M059J (cell line): ENCODE measurements at places on chromosomes 7 and 10. TPM values are rescaled to one million over a fixed set of nuclear protein-coding genes. Genes with fewer than 3 reads are reported as not detected.

The FAS gene
- total RNA-seq: 11.5 and 21.2 TPM in 2 replicates

The DNAJC12 gene
- 2.4 and 3.4 TPM in 2 replicates for total RNA-seq

The HECW1 gene
- total RNA-seq: 6.7 and 15.6 TPM in 2 replicates

The PON1 gene
- not detected in 2 replicates for total RNA-seq

The SPDYE1 gene
- total RNA-seq: not detected in 2 replicates

The KAZALD1 gene
- 6.7 and 12.5 TPM in 2 replicates for total RNA-seq

The GNGT1 gene
- total RNA-seq: not detected in 2 replicates

The SRRM3 gene
- 0.27 and 0.39 TPM in 2 replicates for total RNA-seq

The STN1 gene
- 17.3 and 21.9 TPM in 2 replicates for total RNA-seq

The SLC39A12 gene
- not detected in 2 replicates for total RNA-seq

The PLCE1 gene
- total RNA-seq: 2.3 and 3.4 TPM in 2 replicates

The CELF2 gene
- total RNA-seq: 0.05 and 0.76 TPM in 2 replicates

The UNC5B gene
- 0.17 and 0.25 TPM in 2 replicates for total RNA-seq

The INHBA gene
- 2.1 and 5.2 TPM in 2 replicates for total RNA-seq

The HOXA7 gene
- total RNA-seq: 3.7 and 4.6 TPM in 2 replicates

The IL15RA gene
- total RNA-seq: 14.9 and 26.3 TPM in 2 replicates

The NUTM2A gene
- 0.20 and 2.4 TPM in 2 replicates for total RNA-seq

The ZCWPW1 gene
- 5.2 and 7.8 TPM in 2 replicates for total RNA-seq

The NRP1 gene
- total RNA-seq: 73.1 and 106 TPM in 2 replicates

The PLXDC2 gene
- total RNA-seq: 2.8 and 3.3 TPM in 2 replicates

The CARD11 gene
- total RNA-seq: 2.2 and 5.2 TPM in 2 replicates

The EGR2 gene
- total RNA-seq: 0.05 TPM in 1 of 2 replicates, not detected in the other

The PBLD gene
- total RNA-seq: 3.5 and 9.1 TPM in 2 replicates

The EXOSC1 gene
- 68.9 and 69.3 TPM in 2 replicates for total RNA-seq

The HELLS gene
- total RNA-seq: 52.8 and 95.2 TPM in 2 replicates

The SPDYE18 gene
- 0.10 TPM in 1 of 2 replicates, not detected in the other for total RNA-seq

The PROSER2 gene
- total RNA-seq: 2.1 and 4.7 TPM in 2 replicates

The LFNG gene
- total RNA-seq: 4.9 and 11.9 TPM in 2 replicates

The DDX50 gene
- total RNA-seq: 40.6 and 51.1 TPM in 2 replicates

The GDF2 gene
- total RNA-seq: not detected in 2 replicates

The SLC35B4 gene
- 20.5 and 24.0 TPM in 2 replicates for total RNA-seq

The DLG5 gene
- total RNA-seq: 10.4 and 19.5 TPM in 2 replicates

The CALCR gene
- total RNA-seq: not detected in 2 replicates

The CTAGE6 gene
- not detected in 2 replicates for total RNA-seq

The SYT15B gene
- total RNA-seq: 0.05 TPM in 1 of 2 replicates, not detected in the other

The DYNC1I1 gene
- total RNA-seq: 2.4 and 4.4 TPM in 2 replicates

The ANKRD61 gene
- 1.2 TPM in 1 of 2 replicates, not detected in the other for total RNA-seq

The GBX1 gene
- total RNA-seq: not detected in 2 replicates

The BNIP3 gene
- total RNA-seq: 618 and 734 TPM in 2 replicates

The SH2D4B gene
- not detected in 2 replicates for total RNA-seq

The LRRD1 gene
- not detected in 2 replicates for total RNA-seq

The ABCC2 gene
- 0.52 and 6.1 TPM in 2 replicates for total RNA-seq

The TSPAN15 gene
- total RNA-seq: 109 and 179 TPM in 2 replicates

The HMX3 gene
- not detected in 2 replicates for total RNA-seq

The TMEM176B gene
- not detected in 2 replicates for total RNA-seq

The CYCS gene
- total RNA-seq: 111 and 215 TPM in 2 replicates
